Right cardiac atrium (tissue), 5 donors: ENCODE measurements at places on chromosomes 12 and 14.

DNA sequence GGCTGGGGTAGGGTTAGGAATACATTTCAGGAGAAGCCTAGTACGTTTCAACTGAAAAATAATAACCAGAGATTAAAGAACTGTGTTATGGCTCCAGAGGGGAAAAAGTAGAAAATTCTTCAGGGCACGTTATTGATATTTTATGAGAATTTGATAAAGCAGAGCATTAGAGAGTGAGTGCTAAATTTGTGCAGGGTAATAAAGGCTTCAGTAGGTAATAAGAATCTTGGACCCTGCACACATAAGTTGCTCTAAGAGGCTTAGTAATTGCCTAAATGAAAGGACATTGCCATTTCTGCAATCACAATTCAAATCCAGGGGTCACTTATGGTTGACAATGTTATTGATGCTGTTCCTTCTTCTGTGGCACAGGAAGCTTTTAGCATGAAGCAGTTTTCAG, 439.4 kb upstream of the DCN start:
- no peak for DNase-seq

DNA sequence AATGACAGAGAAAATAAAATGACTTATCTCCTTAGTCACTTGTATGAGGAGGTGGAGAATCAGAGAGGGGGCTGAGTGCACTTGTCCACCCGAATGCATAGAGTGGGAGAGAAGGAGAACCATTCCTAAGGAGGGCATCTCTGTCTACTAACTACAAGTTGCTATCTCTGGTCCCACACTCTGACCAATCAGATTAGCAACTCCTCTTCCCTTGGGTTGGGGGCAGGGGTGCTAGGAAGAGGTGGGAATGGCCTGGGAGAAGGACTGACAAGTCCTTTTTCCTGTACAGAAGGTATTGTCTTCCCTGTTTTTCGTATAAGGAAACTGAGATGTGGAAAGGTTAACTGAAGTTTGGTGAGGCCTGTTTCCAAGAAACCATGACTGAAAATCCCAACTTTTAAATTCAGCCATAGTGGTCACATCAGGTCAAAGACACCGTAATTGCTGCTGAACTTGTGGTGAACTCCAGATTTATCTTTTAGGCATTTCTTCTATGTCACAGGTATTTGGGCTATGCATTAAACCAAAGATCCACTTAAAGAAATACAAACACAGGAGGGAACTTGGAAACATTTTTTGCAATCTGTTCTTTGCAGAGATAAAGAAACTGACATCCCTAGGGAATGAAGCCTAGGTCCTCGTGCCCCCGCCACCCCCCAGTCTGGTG, 207.8 kb downstream of the CRADD start:
- no peak for DNase-seq

GRCh38 chr14:38243696-38244240, 12.1 kb downstream of the CLEC14A start:
- no peak for DNase-seq

- DNase-seq, result peak; percentile 88
These were observed 482 bp downstream of the TMEM30B start for GRCh38 chr14:61280526-61281185.

GRCh38 chr12:130074661-130075406, 87.4 kb upstream of the FZD10 start:
- no peak for DNase-seq

DNA sequence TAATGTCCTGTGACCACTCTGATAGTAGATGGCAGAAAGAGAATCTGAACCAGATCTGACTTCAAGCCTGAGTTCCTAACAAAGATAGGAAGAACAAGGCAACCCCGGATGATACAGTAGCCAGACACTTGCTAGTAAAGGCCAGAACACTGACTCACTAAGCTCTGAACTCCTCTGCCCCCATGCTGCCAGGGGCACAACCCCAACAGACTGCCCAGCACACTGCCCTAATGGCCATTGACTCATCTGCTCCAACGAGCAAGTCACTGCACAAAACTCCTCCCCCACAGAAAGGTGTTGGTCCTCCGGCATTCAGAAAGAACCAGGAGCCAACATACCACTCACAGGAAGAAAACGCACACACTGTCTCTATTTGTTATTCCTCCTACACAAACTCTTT, 179.6 kb upstream of the NUDT4 start:
- no peak for DNase-seq

GRCh38 chr12:57891542-57892228, 45.2 kb upstream of the CTDSP2 start:
- DNase-seq, result no peak

GRCh38 chr12:90274407-90274806, 565.8 kb upstream of the ATP2B1 start:
- DNase-seq, result no peak

GRCh38 chr12:62604373-62604772, 137.7 kb downstream of the MON2 start:
- no peak for DNase-seq

DNA sequence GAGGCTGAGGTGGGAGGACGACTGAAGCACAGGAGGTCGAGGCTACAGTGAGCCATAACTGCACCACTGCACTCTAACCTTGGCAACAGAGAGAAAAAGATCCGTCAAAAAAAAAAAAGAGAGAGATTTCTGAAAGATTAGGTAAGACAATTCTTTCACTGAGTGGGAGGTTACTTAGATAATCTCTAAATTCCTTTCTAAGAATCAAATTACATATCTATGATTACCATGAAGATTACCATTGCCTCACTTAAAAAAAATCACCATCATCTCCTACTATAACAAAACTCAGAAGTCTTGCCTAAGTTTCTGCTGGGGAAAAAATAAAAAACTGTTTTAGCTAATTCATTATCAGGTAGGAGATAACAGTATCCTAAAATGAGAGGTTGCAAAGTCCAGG, 366.7 kb downstream of the DUSP6 start:
- no peak for DNase-seq

DNA sequence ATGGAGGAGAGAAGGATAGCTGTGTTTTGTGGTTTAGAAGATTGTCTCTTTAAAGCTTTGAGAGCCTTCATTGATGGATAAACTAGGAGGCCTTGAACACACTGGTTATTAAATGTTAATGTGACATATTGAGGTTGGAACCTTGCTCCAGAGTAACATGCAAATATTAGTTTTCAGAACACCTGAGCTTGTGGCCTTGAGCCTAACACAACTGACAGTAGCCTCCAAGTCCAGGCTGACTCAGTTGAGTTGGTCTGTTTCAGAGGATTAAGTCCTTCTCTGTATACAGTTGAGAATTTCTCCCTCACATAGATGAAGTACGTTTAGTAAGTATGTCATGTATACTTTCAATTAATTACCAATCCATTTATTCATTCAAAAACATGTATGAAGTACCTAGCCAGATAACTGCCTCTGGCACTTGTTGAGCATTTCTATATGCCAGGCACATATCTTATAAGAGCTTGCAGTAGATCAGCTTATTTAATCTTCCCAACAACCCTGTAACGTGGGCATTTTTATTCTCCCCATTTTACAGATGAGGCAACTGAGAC, 63.5 kb downstream of the ELK3 start:
- DNase-seq, result no peak

DNA sequence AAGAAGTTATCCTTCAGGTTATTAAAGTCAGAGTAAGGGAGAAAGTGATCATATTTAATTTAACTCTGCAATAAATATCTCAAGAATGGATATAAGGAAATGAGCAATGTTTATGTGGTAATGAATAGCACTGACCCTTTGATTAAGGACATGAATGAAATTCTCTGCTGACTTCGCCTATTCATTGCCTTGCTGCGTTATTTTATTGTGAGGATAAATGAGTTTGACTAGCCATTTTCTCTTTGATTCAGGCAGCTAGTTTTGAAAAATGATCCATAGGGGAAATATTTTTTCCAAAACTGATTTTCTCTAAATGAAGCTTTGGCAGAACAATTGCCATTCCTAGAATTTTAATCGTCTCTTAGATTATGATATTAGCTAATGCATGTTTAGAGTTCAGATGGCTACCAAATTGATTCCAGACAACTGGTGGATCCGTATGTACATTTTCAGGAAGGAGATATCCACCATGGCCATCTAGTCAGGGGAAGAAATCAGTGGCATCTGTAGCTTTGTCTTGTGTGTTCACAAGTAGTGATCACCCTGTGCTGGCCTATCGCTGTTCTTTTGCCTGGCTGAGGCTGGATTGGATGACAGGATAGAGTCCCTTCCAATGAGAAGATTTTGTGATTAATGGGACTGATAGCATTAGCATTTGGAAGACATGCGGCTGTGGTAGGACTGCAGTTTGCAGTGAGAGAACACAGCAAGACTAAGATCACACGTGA, 302.3 kb upstream of the RGS6 start:
- DNase-seq, result no peak

- no peak for DNase-seq
These were observed 345.8 kb upstream of the CCDC196 start for GRCh38 chr14:66140213-66140918.

DNA sequence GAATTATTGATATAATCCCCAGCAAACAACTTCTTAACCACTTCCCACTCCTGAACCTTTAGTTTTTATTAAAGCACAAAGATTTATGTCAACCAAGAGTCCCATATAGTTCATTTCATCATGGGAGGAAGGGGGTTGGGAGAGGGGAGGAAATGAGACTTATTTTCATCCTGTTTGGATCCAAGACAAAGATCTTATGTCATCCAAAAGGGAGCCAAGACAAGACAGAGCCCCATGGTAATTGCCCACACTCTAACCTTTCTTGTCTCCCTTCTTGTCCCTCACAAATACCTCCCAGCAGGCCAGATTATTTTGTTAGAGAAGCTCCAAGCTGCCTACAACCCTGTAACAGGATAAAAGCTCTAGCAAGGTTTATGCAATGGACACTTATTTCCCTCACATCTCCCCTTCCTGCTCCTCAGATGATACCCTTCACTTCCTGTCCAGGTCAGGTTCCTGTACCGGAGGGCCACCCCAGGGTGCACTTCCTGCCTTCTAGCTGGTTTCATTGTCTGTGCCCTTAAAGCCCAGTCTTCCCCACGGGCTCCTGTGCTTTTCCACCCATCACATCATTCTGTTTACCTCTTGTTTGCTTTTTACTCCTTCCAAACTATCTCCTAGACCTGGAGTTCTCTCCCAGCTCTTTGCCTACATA, 123.7 kb upstream of the MDM1 start:
- no peak for DNase-seq

DNA sequence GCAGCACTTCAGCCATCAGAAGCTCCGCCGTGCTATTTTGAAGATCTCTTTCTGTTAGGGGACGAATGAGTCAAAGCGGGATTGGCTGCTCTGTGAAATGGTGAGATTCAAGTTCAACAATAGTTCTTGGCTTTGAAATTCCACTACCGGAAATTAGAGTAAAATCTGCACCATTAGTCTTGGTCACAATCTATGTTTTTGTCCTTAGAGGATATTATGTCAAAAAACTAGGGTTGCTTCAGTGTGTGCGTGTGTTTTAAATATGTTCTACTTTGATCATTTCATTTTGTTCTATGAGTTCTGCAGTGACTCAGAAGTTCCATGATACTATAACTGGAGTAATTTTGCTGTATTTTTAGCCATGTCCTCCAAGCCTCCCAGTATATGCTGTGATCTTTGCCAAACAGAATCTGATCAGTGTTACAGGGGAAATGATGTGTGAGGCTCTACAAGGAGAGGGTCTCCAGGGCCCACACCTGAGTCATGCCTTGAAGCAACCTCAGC, 22.6 kb downstream of the GPHB5 start:
- no peak for DNase-seq

GRCh38 chr14:95477411-95478269, 38.8 kb downstream of the SYNE3 start:
- peak; percentile 52 for DNase-seq

- peak; percentile 74 for DNase-seq
These were observed at the start of gene PPP1R3E for GRCh38 chr14:23302290-23303225. PPP1R3E (minus strand) TSS chr14:23302859; CDS start chr14:23302576, 283 bp downstream.

DNA sequence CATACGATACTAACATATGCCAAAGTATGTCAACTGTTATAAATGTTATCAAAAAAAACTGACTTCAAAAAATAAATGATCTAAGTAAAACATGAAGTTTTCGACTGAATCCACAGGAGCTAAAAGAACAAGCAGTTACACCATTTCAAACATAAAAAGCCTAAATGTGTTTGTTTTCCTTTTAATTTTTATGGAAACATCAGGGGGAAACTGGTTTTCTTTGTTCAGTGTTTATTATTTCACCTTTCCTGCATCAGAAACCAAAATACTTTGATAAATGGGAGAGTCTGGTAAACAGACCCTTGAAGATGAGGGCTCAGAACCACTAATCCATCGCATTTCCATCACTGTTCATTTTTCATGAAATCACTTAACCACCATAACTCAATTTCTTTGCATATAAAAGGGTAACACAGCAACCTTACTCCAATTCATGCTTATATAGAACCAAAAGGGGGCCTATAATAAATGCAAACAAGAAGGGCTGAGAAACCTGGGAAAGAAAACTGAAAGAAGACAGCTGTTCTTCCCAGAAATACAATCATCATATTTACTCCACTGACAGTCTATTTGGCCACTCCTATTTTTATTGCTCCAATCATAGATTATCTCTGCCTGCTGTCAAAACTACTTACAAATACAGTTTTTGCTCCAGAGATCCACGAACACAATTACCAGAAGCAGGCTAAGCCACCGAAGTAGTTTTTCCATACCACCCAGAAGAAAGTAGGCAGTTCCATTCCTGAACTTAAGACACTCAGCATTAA, 17.0 kb downstream of the FGD6 start:
- no peak for DNase-seq

GRCh38 chr14:36394593-36394992, 74.2 kb upstream of the MBIP start:
- DNase-seq, result no peak

GRCh38 chr12:3098436-3098835, 21.3 kb downstream of the TSPAN9 start:
- no peak for DNase-seq

DNA sequence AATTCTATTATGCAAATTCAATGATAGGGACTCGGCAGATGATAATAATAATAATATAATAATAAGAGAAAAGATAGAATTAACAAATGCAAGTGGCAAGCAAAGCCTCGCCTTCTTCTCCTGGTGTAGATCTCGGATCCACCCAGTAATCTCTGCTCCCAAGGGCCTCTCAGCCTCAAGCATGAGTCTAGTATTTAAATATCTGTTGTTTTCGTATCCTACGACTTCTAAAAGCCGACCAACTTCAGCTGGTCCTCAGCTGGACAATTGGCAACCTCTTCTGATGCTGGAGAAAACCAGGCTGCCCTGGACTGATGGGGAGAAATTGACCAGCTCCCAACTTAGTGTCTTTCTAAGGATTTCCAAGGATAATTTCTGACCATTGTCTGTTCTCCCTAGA, 14.0 kb upstream of the MAP1LC3B2 start:
- no peak for DNase-seq

DNA sequence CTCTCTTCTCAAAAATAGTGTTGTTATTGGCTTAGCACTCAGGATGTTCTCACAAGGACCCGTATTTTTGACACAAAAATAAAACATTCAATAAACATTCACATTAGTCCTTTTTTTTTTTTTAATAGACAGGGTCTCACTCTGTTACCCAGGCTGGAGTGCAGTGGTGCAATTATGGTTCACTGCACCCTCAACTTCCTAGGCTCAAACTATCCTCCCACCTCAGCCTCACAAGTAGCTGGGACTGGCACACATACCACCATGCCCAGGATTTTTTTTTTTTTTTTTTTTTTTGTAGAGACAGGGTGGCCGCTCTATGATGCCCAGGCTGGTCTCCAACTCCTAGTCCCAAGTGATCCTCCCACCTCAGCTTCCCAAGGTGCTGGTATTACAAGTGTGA, 27.0 kb downstream of the PPP1R13B start:
- DNase-seq, result no peak

- no peak for DNase-seq
These were observed 178.2 kb upstream of the HIF1A start for GRCh38 chr14:61516964-61517653.
